ENCODE measurements at places on chromosomes 16 and 17.

- no peak for DNase-seq
These were observed 29.7 kb downstream of the MRC2 start for GRCh38 chr17:62657145-62657665.

DNA sequence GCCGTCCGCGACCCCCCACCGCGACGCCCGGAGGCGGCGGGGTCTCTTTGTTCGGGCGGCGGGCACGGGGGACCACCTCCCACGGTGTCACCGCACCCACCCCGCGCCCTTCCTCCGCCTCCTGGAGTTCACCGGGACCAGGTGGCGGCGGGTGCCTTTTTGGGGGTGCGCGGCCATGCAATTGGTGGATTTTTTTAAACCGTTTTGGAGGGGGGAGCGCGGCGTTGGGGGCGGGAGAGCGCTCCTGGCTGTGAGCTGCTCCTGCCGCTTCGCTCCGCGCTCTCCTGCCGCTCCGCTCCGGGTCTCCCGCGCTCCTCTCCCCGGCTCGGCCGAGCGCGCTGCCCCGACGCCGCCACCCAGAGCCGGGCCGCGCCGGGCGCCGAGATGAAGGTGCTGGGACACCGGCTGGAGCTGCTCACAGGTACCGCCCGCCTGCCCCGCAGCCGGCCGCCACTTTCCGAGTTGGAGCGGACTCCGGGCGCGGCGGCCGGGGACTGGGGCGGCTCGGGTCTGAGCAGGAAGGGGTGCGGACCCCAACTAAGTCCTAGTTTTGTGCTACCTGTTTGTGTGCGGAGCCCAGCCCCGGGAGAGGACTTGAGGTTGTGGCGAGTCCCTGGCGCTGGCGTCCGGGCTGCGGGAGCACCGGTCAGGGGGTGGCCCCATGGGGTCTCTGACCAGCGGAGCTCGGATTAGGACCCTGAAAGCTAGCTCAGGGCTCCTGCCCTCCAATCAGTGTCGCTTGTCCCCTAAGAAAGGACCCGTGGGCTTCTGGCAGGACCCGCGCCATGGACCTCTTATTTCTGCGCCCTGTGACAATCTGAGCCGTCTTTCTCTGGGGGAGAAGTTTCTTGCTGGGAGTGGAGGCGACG is 35.7 kb upstream of the NDRG4 start:
- DNase-seq, result peak; percentile 51

- DNase-seq, result no peak
These were observed 8.8 kb upstream of the FASN start for GRCh38 chr17:82106688-82107305.

DNA sequence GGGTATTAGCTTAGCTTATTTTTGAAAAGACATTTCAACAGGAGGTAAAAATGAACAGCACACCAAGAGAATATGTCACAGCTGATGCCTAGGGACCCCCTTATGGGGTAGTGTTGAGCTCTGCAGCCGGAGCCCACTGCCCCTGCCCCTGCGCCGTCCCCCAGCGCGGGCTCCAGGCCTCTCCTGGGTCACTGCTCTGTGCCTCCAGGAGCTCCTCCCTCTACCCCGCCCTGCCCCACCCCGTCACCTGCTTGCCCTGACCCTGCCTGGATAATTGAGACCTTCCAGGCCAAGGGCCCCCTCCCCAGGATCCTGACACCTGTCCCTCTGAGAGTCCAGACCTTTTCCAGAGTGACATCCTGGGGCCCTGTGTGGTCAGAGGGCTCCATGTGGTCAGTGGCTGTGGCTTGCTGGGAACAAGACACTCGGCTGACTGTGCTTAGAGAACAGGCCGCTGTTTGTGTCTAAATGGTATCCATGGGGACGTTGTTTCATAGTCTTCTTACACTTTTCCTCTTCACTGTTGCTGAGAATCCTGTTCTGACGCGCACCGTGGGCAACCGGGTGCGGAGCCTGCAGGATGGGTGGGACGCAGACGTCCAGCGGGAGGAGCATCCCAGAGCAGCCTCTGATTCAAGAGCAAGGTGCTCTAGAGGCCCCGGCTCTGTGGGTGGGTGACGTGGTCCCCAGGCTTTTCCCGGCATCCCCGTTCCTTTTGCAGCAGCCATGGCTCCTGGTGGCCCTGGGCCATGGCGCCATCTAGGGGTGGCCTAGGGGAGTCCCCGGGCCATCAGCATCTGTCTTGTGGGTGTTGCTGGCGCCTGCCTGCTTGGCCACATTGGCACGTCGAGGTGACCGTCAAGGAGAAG is 20.0 kb upstream of the WFIKKN1 start:
- DNase-seq, result no peak

- DNase-seq, result no peak
These were observed 4.8 kb upstream of the KRT31 start for GRCh38 chr17:41402161-41402560.

DNA sequence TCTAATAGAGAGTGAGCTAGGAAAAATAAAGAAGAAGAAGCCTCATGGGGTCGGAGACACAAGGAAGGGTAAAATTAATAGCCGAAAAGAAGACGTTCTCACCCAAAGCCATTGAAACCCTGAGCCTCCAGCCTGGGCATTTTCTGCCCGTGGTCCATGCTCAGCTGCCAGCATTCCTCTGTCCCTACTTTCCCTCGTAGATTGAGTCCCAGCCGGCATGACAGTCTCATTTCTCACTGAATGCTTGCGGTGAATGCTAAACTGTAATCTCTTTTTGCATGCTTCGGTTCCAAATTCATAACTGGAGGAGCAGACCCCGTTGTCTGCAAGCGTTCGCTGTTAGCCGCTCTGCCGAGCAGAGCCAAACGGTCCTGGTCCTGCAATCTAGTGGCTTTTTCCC is 54.0 kb upstream of the COX10 start:
- DNase-seq, result no peak

GRCh38 chr16:55913716-55914115 is 38.5 kb upstream of the CES5A start:
- DNase-seq, result no peak

DNA sequence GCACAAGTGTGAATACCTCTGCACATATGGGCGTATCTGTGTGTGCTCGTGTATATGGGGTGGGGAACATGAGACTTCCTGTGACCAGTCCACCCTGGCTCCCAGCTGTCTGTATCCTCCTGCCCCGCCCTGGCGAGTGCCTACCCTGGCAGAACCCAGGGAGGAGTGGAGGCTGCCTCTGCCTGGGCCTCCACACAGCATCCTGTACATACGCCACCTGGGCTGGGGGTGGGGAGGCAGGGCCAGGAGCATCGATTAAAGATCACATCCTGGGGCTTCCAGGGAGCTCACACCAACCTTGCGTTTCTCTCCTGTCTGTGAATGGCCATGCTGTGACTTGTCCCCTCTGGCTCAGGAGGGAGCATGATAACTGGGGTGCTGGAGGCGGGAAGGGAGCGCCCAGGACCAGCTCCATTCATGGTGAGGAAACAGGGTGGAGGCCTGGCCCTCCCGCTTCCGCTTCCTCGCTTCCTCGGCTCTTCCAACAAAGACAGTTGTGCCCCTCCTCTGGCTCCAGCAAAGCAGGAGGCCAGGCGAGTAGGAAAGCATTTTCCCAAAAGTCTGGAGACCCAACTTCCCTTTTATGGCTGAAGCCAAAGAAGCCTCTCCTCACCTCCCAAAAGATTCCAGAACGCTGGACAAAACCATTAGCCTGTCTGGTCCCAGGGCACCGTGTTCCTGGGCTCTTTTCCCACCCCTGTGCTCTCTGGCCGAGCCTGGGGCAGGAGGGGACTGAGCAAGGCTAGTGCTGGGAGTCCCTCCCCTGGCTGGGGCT is 22.9 kb downstream of the ADAM11 start:
- DNase-seq, result no peak

DNA sequence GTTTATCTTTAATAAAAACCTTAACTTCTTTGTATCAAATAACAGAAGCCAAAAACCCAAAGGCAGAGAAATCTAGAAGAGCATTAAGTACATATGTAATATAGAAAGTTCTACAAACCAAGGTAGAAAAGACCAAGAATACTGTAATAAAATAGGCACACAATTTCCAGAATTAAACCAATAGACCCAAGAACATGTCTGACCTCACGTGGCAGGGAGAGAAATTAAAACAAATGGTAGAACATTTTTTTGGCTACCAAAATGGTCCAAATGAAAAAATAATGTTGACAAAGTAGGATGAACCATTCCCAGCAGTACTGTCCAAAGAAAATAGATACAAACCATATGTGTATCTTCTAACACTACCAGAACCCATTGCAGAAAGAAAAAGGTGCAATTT is 183.5 kb downstream of the CPPED1 start:
- no peak for DNase-seq

- DNase-seq, result no peak
These were observed 71.2 kb upstream of the MRTFB start for GRCh38 chr16:13999895-14000425.

DNA sequence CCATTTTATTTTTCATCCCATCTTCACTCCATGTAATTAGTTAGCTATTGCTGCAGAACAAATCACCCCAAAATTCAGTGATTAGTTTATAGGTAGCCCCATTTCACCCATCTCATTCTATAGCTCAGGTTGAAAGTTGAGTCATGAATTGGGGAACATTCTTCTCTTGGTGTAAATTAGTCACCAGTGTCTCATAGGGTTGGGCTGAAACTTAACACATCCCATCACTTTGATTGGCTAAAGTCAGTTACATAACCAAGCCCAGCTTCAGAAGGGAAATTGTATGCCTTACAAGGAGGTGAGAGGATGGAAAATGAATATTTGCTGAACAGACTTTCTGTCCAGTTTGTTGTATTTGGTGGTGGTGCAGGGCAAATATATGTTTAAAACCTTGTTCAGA is 477.5 kb downstream of the WWOX start:
- DNase-seq, result peak; percentile 11

DNA sequence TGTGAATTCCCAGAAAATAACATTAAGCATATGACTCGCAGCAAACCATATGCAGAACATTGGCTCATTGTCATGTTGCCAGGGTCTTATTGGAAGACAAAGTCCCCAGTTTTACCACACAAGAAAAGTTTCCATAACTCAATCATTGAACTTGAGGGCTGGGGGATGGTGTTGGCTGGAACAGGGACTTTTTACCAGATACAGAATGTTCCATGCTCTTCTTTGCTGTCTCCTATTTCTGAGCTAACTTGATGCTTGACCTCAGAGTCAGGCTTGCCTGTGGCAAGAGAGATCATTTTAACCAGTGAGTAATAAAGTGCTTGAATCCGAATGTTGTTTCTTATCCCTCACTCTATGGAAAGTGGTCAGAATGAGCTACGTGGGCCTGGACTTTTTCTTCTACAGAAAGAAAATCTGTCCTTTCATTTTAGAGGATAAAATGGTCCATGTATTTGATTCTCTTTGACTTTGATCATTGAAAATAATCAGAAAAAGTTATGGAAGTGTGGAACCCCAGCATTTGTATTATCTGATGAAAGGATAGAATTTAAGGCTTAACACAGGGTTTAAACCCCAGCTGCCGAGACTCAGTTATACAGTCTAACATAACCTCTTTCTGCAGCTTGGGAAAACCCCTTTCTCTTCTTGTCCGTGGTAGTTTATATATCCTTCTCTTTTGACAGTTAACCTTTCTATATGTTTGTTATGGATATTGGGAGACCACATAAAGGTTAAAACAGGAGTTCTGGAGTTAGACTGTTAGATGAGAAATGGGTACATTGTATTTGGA is 67.0 kb downstream of the TUBD1 start:
- no peak for DNase-seq

DNA sequence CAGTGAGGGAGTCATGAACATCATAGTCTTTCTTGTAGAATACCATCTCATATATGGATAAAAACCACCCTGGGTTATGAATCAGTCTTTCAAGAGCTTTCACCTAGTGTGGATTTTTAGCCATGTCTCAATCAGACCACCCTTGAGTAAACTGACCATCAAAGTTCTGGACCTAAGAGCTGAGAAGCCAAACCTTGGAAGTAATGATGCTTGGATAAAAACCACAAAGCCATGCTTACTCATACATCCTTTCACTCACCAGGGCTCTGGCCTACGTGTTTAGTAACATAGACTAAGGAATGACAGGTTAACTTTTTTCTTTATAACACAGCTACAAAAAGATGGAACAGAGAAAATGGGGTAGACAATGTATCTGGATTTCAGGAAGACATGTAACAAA is 167.2 kb downstream of the STX8 start:
- no peak for DNase-seq

- no peak for DNase-seq
These were observed 5.4 kb downstream of the FSCN2 start for GRCh38 chr17:81533339-81534141.

GRCh38 chr16:84413244-84414004 is 45.1 kb downstream of the ATP2C2 start:
- no peak for DNase-seq

GRCh38 chr17:80474961-80475909 is 1.2 kb downstream of the NPTX1 start:
- DNase-seq, result no peak

DNA sequence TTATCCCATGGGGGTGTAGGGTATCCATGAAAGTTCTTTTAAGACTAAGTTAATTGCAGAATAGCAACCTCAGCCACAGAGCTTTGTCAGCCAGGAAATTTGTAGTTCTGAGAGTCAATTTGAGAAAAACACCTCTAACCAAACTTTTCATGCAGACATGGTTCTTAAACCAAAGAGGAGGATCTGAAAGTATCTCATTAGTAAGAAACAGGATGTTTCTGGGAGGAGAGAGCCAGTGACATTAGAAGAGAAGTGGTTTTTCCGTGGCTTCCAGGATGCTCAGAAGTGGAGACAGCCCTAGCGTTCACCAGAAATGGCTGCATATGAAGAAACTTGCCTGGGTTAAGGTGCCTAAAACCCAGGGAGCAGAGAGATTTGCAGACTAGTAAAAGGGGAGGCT is 7.9 kb downstream of the GNAO1 start:
- no peak for DNase-seq

DNA sequence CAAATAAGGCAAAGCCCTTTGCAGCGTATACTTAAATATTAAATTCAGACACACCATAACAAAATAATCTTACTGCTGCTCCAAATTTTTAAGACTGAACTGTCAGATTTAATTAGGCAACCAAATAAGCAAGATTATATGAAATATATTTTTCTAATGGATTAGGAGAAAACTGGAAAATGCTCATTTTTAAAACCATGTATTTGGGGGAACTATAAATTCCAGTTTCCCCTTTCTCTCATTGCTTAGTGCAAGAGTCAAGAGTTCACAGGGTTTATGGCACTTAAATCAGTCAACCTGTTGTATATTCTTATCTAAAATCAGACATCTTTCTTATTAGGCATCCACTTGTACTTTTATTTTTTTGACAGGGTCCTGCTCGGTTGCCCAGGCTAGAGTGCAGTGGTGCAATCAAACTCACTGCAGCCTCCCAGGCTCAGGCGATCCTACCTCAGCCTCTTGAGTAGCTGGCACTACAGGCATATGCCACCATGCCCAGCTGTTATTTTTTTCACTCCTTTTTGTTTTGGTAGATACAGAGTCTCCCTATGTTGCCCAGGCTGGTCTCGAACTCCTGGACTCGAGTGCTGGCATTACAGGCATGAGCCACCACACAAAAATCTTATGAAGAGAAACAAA is 2.1 kb upstream of the KANSL1 start:
- no peak for DNase-seq

- DNase-seq, result peak; percentile 97
These were observed at the start of gene RND2 for GRCh38 chr17:43024407-43025289. TSS of gene RND2 (plus strand) at chr17:43025231. CDS start at chr17:43025348, 117 bp downstream.

DNA sequence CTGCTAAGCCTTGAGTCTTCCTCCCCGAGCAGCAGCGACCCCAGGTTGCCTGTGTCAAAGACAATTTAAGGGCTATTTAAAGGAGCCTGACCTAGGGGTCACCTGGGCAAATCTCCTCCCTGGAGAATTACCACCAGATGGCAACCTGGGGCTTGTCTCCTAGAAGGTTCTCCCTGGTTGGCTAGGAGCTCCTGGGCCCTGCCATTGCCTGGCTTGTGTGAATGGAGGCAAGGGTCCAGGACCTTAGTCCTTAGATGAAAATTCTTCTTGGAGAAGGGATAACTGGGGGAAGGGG is 51.3 kb upstream of the TAC4 start:
- no peak for DNase-seq

All from Caki2 (cell line).